ENCODE measurements at places on chromosomes 2 and 18.

DNA sequence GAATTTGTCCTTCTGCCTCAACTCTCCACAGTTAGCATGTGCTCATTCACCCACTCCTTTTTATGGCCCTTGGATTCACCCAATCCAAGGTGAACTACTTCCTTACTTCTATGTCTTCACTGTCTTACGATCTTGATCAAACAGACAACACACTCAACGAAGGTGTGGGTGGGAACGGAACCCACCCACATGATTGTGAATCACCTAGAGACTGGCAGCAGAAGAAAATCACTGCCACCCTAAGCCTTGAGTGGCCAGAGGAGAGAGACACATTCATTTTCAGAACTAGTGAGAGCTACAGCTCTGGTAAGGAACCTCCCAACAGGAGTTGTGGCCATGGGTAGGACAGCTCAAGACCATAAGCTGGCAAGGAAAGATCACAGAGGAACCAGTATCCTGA, 194.3 kb downstream of the PLCL1 start:
- no peak for DNase-seq

DNA sequence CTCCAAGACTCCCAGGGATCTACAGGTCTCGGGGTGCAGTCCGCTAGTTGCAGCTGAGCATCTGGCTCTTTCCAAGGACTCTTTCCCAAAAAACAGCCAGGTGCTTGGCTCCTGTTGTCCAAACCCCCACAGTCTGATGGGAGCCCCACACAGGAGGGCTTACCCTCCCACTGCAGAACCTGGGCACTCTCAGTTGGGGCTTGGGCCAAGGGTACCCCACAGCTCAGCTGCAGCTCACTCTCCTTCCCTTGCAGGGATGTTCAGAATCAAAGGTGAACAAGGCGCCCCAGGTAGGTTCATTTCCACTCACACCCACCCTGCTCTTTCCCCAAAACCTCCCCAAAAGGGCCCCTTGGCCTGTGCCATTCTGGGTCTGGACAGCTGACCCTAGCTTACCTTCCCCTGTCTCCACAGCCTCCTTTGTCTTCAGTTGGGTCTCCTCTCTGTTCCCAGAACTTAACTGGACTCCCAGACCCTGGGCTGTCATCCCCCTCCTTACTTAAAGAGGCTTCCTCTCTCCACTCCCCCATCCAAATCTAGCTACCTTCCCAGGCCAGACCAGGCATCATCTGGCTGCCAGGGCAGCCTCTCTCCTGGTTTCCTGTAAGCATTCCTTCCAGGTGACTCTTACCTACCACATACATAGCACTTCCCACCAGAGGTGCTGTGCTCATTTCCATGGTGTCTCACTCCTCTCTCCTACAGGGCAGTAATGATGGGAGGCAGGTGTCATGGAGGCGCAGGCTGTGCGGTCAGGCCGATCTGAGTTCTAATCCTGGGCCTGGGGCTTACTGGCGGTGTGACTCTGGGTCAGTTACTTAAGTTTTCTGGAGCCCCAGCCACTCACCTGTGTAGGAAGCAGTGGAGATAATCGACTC, 29.5 kb downstream of the MARCO start:
- DNase-seq: no peak

DNA sequence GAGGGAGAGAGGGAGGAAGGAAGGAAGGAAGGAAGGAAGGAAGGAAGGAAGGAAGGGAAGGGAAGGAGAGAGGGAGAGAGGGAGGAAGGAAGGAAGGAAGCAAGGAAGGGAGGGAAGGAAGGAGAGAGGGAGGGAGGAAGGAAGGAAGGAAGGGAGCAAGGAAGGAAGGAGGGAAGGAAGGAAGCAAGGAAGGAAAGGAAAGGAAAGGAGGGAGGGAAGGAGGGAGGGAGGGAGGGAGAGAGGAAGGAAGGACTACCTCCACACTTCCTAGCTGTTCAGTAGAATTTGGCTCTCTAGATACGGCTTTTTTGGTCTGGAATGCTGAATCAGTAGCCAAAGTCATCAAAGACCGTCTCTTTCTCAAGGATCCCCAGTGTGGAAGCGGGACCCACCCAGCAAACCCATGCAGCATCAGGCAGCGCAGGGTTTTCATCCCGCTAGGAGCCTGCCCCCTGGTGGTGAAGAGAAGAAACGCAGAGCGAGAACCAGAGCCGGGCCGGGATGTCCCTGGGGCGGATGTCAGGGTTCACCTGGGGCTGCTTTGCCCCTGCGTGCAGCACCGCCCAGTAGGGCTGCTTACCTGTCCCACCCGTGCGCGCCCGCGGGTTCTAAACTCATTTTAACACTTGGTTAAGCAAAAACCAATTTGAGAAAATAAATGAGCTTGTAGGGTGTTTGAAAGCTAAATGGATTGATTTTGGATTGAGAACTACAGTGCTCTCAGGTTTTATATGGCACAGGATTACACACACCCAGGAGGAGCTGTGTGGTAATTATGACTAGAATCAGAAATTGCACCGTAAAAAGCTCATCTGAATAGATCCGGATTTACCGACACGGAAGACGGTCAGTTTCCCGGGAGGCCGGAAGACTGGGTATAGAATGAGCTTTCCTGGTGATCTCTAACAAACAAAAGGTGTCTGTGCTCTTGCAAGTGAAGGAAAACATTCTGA, 48.1 kb upstream of the ARL4C start:
- peak; percentile 15 for DNase-seq

DNA sequence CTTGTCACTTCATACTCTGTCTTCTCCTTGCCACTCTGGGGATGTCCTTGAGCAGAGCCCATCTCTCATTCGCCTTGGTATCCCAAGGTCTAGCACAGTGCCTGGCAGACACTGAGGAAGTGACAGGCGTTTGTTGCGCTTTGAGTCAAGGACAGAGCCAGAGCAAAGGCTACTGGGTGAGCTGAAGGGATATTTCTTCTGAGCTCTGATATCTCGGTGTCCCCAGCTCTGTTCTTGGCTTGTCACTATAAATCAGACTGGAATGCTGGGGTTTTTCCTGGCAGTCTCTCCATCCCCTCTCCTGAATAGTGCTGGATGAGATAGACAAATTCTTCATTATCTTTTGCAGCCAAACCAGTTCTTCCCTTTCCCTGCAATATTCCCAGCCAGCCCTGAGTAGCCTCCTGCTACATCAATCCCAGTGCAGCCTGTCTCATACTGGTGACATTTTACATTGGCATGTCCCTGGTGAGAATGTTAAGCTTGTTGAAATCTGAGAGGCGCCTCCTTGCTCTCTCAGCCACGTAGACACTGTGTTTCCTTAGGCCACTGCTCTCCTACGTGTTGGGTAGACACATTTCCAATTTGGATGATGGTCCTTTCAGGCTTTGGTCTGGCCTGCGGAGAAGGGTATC, 61.7 kb downstream of the CTIF start:
- DNase-seq: no peak

GRCh38 chr2:162478721-162479129, 134.8 kb downstream of the GCA start:
- no peak for DNase-seq

DNA sequence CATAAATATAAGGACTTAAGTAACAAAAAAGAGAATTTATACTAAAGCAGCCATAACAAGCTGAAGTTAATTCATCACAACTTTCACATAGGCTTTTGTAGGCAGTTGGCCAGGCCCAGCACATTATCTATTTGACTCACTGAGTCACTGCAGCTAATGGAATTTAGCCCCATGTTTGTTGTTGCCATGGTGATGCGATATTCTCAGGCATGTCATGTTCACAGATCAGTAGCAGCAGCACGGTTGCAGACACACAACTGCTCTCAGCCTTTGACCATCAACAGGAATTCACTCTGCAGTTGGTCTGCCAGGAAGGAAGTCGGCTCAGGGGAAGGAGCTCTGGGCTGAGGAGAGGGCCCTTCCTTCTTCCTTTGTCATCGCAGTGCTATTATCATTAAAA, 639.8 kb downstream of the TMEM182 start:
- no peak for DNase-seq

DNA sequence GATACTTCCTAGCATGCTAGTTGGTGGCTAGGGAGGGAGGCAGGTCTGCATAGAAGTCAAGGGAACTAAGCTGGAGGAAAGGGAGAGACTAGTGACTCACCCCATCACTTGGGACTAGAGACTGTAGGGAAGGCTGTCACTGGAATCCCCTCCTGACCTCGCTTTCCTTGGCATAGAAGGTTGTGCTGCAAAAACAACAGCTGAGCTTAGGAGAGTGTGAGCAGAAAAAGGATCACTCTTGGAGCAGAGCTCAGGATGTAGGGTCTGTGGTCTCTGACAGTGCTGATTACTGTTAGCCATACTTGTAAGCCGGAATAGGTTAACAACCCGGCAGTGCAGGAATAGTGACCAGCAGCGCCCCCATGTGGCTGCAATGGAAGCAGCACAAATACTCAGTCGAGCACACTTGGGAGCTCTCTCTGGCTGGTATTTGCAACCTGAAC, 66.9 kb upstream of the SMAD2 start:
- no peak for DNase-seq

DNA sequence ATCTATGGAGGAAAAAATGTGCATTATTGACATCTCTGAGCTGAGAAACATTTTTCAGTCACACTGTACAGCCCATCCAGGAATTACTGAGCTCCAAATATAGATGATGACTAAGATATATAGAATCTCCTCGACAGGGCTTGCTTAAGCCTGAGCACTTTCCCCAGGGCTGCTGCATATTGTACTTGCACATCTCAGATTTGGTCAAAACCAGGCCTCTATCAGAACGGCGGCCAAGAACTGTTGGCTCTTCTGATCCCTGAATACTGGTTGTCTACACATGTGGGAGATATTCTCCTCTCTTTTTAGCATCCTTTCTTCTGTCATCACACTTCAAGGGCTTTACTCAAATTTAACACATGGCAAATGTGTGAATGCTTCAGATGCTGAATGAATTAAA, 201.5 kb upstream of the SLC35G4 start:
- no peak for DNase-seq

DNA sequence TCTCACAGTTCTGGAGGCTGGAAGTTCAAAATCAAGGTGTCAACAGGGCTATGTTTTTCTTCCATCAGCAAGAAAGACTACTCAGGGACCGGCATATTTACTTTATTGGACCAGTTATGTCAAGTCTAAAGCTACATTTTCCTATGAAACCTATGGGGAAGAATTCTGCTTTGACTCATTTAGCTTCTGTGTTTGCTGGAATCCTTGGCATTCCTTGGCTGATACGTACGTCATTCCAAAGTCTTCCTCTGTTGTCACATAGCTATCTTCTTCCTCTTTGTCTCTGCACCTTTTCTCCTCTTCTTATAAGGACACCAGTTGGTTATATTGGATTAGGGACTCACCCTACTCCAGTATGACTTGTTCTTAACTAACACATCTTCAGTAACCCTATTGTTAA, 137.4 kb upstream of the FBXO11 start:
- no peak for DNase-seq

GRCh38 chr2:117942551-117942950, 71.3 kb downstream of the CCDC93 start:
- no peak for DNase-seq

DNA sequence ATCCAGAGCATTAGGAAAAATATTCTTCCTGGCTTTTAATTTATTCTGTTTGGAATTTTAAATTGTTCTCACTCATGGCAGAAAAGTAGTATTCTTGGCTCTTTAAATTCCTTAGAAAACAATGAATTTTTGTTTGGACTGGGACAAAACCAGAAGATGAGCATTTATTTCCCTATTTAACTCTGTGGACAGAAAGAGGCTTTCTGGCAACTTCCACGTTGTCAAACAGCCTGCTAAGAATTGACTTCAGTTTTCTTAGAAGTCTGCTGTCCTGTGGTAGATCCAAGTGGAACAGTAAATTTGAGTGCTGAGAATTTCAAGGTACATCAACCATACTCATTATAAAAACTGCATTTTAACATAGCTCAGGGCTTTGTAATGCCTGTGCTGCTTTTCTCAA, 83.8 kb downstream of the MGAT5 start:
- DNase-seq: no peak

DNA sequence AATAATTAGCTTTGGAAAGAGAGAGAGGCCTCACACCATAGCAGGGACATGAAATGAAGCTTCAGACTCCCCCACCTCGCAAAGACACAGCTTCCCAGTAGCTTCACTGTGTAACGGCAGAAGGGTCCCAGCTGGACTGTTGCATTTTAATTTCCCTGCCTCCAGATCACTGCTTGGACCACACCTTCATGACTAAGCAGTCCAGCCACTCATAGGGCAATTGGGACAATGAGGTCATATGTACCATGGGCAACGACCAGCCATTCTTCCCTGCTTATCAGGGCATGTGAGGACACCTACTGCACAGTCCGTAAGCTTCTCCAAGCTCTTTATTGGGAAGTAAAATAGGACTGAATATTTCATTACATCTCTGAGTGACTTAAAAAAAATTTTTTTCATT, 183.0 kb downstream of the MREG start:
- DNase-seq: no peak

DNA sequence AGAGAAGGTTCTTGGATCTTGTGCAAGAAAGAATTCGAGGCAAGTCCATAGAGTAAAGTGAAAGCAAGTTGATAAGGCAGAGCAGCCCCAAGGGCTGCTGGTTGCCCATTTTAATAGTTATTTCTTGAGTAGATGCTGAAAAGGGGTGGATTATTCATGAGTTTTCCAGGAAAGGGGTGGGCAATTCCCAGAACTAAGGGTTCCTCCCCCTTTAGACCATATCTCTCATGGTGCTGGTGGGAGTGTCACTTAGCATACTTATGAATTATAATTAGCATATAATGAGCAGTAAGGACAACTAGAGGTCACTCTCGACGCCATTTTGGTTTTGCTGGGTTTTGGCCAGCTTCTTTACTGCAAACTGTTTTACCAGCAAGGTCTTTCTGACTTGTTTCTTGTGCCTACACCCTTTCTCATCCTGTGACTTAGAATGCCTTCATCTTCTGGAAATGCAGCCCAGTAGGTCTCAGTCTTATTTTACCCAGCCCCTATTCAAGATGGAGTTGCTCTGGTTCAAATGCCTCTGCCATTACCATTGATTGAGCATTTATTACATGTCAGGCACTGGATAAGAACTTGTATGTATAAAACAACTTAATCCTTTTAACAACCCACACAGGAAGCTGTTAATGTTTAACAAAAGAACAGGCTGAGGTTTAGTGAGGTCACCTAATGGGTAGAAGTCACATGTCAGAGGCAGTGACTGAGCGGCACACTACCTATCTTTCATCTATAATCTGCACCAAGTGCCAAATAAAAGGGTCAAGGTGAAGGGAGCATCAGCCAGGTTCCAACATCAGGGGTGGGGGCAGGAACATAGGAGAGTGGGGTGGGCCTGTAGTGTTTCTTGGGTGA, 250.9 kb downstream of the ICOS start:
- no peak for DNase-seq

DNA sequence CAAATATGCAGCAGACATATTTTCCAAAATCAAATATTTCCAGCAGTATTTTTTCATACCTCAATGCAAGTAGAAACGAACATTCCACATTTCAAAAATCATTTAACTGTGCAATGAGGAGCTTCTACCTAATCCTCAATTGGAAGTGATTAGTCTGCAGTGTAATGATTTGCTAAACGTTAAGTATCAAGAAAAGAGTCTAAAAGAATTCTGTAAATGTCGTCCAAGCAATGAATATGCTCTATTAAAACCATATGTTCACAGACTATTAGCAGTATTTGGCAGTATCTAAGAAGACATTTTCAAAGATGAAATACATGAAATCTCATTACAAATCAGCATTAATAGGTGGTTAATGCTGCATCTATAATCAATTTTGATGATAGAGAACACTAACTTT, 15.9 kb downstream of the DYM start:
- DNase-seq: no peak
